ENCODE measurements at places on chromosomes 2 and 18.
A peak's percentile ranks its signal among the peaks of the same experiment; 100 is the strongest.

DNA sequence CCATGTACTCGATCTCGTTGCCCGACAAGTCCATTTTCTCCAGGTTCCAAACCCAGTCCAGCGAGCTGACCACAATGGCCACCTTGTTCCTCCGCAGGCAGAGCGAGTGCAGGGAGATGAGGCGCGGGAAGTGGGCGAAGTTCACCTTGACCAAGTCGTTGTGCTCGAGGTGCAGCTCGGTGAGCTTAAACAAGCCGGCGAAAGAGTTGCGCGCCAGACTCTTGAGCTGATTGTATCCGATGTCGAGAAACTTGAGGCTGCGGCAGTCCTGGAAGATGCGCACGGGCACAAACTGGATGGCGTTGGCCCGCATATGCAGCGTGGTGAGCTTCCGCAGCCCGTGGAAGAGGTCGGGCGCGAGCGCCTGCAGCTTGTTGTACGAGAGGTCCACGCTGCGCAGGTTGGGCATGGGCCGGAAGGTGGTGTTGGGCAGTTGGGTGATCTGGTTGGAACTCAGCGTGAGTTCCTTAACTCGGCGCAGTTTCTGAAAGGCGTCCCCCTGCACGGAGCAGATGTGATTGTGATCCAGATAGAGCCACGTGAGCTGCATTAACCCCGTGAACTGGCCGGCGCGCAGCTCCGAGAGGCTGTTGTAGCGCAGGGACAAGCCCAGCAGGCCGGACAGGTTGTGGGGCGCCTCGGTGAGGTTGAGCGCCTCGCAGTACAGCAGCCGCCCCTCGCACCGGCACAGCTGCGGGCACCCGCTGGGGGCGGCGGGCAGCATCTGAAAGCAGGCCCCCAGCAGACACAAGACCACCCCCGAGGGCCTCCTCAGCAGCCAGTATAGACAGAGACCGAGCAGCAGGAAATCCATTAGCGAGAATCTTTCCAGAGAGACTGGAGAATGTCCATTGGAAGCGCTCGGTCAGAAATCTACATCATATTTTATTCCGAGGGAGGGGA lies 1.3 kb downstream of the LRRTM1 start:
- DNase-seq: peak; percentile 11

DNA sequence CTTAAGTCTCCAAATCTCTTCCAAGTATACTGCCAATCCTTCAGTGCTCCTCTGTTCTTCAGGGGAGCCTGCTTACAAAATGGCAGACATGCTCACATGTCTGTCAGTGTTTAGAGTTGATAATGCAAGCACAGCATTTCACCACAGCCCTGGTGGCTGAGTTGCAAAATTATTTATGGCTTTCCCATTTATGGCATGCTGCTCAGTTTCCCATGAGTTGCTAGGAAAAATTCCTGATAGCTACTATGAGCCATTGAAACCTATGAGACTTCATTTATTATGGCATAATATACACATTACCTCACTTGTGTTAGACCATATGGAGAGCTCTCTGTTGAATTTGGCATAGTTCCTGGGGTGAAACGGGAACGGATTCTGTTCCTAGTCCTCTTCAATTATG lies 448.7 kb upstream of the TCF4 start:
- DNase-seq: no peak

- no peak for DNase-seq
Measured at GRCh38 chr2:83696838-83697237, 762.2 kb downstream of the SUCLG1 start.

GRCh38 chr2:38407111-38407682 lies 30.1 kb upstream of the ATL2 start:
- DNase-seq: no peak

DNA sequence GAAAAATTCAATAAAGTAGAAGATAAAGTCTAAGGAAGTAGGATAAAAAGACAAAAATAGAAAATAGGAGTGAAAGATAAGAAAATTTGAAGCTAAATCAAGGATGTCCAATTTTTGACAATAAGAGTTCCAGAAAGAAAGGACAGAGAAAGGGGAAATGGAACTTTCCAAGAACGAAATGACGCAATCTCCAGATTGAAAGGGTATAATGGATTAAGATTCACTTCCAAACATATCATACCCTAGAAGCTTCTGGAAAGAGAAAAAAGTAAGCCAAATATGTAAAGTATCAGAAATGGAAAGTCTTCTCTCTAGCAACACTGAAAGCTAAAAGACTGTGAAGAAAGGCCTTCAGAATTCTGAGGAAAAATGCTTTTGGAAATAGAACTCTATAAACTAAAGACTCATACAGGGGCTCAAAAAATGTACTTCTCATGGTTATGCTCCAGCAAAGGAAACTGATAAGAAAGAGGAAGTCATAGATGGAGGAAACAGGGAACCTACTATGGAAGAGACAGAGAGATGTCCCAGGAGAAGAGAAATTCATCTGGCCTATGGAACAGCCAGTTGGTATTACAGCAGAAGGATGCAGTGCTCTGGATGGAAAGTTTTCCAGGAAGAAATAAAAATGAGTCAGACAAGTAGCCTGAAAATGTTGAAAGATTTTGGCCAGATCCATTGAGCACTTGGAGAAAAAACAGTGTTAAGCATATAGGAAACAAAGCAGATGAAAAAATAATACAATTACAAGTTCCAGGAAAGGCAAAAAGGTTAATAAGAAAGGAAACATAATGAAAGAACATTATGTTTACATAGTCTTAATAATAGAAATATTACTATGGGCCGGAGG lies 20.1 kb downstream of the CASP8 start:
- peak; percentile 39 for DNase-seq

DNA sequence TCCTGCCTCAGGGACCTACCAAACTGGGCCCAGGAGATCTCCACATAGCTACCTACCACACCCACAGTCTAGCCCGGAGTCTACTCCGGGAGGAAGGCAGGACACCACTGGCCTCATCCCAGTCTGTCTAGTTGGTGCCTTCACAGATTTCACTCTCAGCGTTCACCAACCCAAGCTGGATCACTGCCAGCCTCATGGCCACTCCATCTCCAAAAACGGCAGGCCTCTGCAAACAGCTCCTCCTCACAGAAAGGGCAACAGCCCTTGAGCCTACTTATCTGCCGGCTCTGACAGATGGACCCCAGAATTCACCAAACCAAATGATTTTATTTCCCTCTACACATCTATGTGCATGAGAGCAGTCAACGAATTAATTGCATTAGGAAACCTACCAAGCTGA lies 61.3 kb downstream of the NCKAP5 start:
- no peak for DNase-seq

DNA sequence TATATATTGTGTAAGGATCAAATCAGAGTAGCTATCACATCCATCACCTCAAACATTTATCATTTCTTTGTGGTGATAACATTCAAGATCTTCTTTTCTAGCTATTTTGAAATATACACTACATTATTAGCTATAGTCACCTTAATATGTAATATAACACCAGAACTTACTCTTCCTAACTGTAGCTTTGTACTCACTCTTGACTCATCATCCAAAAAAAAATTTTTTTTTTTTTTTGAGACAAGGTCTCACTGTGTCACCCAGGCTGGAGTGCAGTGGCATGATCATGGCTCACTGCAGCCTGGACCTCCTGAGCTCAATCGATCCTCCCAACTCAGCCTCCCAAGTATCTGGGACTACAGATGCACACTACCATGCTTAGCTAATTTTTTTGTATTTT lies 153.3 kb downstream of the EML6 start:
- no peak for DNase-seq

- no peak for DNase-seq
Measured at GRCh38 chr2:195610717-195611116, 46.3 kb upstream of the SLC39A10 start.

GRCh38 chr18:12668041-12668440 lies 10.1 kb upstream of the SPIRE1 start:
- DNase-seq: no peak

DNA sequence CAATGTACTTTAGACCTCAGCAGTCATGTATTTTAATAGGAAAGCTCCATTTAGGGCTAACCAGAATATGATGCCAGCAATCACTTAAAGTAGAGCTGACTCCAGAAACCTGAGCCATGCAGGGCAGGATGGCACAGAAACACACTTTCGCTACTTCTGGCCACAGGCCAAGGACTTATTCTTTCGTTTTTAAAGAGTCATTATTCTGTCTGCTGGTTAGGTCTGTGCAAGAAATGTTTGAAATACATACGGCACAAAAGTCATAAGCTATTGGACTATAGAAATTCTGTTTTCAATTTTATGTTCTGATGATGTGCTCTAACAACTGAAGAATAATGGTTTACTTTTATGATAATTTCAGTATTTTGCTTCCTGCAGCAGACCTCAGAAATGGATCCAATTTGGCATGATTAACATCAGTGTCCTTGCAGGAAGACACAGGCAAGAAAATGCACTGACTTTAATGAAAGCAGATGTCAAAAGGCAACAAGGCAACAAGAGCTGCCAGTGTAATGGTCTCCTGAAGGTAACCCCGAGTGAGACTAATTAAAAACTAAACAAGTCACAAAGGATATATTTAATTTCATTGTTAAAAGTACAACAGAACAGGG lies 114.4 kb upstream of the CHRNA1 start:
- DNase-seq: peak; percentile 30

- DNase-seq: peak; percentile 26
Measured at GRCh38 chr2:62455957-62456692, 49.9 kb downstream of the TMEM17 start.

Measured in GM03348 (cell line).